ENCODE measurements at places on chromosomes 1 and 21.

DNA sequence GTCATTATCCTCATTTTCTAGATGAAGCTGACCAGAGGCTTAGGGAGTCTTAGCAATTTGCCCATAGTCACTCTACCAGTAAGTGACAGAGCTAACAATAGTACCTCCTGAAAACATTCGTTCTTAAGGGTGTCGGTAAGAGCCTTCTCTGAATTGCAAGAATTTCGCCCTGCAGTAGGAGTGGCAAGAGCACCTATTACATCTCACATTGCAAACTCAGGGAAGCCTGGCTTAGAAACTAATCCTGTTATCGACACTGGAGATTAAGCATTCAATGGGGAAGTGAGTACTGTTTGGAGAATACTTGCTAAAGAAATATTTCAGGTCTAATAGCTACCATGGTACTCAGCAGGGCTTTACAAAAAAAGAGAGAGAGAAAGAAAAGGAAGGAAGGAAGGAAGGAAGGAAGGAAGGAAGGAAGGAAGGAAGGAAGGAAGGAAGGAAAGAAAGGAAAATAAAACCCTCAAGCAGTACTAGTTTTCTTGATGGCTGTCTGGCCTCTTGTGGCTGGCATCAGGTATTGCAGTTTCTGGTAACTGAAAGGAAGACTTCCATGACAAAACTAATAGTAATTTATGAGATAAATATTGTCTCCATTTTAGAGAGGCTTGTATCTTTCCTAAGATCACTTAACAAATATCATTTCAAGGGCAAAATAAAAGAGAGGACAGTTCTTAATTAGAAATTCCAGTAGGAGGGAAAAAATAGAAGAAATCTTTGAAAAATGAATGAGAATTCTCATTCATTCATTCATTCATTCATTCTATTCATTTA lies 10.4 kb downstream of the C1orf226 start:
- DNase-seq: no peak

DNA sequence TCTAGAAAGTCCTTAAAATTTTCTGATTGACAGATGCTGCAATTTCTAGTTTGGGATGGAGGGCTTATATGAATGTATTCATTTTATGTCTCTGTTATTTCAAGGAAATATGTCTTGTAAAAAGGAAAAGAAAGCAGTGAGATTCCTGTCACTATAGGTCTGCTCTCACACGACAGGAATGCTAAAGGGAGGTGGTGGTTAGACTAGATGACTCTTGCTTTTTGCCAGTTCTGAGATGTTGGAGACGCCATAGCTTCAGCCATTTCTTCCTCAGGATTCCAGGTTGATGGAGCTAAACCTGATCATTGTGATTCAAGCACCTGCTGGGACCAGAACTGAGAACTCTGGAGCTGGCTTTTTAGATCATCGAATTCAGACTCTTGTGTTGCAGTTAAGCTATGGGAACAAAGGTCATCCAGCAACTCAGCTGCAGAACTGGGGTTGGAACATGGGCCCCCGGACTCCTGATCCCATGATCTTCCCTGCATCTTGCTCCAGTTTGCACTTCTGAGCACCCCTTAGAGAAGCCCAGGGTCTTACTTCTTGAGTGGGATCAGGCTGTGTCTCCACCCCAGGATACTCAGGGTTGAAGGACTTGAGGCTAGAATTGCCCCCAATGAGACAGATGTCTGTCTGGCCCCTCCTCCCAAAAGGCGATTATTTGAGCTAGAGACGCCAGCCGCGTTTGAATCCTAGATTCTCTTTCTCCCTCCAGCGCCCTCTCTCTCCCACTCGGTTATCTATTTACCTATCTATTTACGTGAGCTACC lies 46.7 kb upstream of the FOXO6 start:
- DNase-seq: no peak

DNA sequence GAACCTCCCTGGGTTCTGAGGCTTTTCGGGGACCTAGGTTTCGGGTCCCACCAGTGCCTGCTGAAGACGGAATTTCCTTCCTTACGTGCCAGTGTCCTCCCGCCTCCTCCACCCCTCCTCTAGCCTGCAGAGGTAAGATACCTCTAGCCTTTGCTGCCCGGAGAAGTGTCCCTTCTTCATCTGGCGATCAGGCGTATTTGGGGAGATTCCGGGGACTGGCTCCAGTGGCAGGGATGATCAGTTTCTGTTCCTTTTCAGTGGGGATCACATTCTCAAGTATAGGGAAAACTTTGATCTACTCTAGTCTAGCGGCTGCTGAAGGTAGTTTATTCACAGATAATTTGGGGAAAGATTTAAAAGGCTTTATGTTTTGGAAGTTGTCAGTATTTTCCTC lies 674 bp downstream of the CEP350 start:
- no peak for DNase-seq

DNA sequence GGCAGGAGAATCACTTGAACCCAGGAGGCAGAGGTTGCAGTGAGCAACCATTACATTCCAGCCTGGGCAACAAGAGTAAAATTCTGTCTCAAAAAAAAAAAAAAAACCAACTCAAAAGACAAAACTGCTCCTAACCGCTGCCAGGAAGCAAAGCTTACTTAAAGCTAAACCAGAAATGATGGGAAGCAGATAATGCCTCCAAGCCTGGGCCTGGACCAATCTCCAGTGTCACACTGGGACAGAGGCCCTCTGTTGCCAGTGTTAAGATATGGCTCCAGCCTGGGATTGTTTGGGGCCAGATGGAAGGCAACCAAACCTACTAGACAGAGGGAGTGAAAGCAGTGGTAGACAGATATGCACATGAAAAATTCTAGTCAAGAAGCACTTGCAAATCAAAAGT lies 36.9 kb downstream of the NSL1 start:
- no peak for DNase-seq

DNA sequence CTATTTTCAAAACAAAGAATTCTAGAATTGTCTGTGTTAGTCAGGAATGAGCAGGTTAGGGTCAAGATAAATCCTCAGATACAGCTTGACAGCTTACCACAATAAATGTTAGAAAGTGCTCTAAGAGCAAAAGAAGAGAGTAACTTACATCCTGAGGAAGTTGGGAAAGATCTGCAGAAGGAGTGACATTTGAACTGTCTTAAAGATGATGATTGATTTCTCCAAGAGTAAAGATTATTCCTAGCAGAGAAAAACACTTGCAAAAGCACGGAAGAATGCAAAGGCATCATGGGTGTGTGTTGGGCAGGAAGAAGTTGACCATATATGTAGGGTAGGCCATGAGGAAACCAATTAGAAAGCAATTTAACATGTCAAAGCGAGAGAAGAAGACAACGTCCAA lies 175.4 kb downstream of the LRRC7 start:
- no peak for DNase-seq

- no peak for DNase-seq
These were observed 22.2 kb upstream of the ZNF678 start for GRCh38 chr1:227541129-227541528.

All from NCI-H2081 treated with DMSO at 0.1 percent for 48 hours (cell line).